Fibroblast of the aortic adventitia (primary cell): ENCODE measurements at places on chromosomes 7 and 10.

DNA sequence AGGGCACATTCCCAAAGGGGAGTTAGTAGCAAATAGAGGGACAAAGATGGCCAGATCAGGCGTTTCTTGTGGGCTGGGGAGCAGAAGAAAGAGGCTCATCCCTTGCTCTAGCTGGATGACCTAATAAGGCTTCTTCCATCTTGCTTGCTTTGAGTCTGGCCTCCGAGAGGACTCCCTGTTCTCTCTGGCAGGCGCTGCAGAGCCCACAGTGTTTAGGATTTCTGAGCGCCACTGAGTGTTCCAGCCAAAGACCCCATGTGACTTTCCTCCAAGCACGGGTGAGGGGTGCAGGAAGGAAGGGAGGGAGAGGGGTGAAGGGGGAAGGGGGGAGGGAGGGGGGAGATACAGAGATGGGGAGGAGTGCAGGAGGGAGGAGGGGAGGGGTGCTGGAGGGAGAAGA is 203.8 kb upstream of the SVIL start:
- no peak for DNase-seq

GRCh38 chr7:102152672-102153598 is 133.7 kb upstream of the SH2B2 start:
- DNase-seq: peak; percentile 41

DNA sequence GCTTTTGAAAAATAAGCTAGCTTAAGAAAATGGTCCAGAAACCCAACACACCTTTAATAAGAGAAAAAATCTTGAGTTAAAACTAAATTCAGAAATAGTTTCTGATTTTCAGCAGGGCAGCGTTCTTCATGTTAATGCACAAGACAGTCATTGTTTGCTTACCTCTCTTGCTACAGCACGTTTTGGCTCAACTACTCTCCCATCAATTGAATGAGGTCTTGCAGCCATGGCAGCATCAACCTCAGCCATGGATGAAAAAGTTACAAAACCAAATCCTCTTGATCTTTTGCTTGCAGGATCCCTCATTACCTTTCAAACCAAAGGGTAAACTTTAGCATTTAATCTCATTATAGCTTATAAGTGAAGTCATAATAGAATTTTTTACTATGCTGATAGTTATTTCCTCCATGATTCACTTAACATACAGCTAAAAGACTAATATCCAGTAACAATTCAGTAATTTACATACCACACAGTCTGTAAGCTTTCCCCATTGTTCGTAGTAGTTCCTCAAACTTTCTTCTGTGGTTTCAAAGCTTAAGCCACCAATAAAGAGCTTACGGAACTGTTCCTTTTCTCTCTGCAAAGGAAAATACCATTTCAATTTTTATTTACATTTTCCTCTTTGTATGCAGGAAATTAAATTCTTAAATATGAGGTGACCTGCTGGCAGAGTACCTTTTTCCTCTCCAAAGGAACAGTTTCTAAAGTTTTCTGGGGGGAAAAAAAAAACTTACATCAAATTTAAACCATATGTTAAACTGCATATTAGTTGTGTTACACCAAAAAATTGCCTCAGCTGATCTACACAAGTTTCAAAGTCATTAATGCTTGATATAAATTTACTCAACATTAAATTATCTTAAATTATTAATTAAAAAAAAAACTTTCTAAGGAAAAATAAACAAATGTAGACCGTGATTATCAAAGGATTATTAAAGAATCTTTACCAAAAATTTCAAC is 3.1 kb downstream of the HNRNPA2B1 start:
- no peak for DNase-seq

GRCh38 chr7:151321341-151321740 is 20.3 kb upstream of the NUB1 start:
- no peak for DNase-seq

GRCh38 chr7:64558323-64558705 is 4.6 kb downstream of the ZNF680 start:
- DNase-seq: no peak

- no peak for DNase-seq
Measured at GRCh38 chr7:29278337-29279069, 83.9 kb downstream of the CHN2 start.

- no peak for DNase-seq
Measured at GRCh38 chr10:69451784-69452251, 553 bp downstream of the TSPAN15 start.

DNA sequence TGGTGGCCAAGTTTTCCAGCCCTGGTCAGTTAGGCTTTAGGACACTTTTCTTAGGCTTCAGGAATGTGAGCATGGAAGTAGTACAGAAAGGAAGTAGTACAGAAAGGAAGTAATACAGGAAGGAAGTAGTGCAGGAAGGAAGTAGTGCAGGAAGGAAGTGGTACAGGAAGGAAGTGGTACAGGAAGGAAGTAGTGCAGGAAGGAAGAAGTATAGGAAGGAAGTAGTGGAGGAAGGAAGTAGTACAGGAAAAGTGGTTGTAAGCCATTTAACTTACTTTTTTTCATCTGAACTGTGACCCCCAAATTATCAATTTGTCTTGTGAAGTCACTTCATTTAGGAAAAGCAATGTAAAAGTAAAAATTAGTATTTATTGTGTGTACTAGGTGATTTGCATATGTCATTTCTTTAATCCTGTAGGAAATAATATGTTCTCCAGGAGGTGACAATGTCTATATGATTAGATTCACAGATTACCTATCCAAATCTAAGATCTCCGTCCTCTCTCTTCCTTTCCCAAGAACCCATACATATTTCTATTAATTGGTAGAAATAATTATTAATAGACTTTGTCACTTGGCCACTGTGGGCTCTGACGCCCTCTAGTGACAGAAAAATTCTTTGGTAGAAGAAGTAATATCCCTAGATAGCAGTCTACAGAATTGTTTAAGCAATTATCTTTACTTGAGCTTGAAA is 3.9 kb upstream of the FAS start:
- DNase-seq: peak; percentile 69

GRCh38 chr7:102279537-102280400 is 6.9 kb upstream of the SH2B2 start:
- DNase-seq: peak; percentile 43

DNA sequence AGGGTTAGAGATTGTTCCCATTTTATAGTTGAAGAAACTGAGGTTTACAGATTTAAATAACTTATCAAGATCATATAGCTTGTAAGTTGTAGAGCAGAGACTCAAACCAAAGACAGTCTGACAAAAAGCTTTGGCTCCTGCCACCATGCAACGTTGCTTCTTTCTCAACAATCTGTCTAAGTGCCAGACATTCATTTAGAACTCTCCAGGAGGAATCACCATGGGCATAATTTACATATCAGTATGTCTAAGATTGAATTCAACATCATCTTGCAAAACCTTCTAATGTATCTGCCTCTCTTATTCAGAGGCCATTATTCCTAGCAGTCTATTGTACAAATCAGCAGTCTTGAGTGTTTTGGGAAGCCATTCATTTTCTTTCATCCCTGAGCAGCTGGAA is 163.5 kb upstream of the PLXDC2 start:
- peak; percentile 18 for DNase-seq

GRCh38 chr7:20542594-20542993 is 72.9 kb upstream of the ABCB5 start:
- peak; percentile 65 for DNase-seq

GRCh38 chr10:85651497-85651882 is 715.1 kb downstream of the GRID1 start:
- no peak for DNase-seq

DNA sequence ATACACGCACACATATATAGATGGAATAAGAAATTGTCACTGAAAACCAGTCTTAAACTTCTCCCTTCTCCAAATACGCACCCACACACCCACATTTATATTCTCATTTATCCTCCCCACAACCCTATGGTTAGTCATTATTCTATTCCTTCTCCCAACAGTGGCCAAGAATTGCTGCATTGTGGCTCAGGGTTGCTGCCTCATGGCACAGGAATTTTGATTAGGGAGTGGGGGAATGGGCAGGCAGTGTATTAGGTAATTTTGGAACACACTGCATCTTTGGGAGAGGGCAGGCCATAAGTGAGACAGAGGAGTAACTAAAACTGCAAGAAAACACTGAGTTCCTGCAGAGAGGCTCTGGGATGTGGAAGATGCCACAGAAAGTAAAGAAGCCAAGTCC is 35.7 kb downstream of the NAPEPLD start:
- DNase-seq: peak; percentile 96

DNA sequence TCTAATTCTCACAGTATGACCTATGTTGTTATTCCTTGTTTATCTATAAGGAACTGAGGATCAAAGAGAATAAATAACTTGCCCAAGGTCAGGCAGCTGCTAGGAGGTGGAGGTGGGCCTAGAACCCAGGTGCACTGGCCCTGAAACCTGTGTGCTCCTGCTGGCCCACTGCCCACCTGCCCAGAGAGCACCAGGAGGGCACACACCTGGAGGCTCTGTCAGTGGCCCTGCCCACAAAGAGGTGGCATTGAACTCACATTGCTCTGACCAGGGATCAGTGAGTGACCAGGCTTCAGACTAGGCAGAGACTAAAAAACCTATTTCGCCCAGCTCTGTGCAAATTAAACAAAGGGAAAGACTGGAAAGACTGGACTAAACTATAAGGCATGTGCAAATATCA is 210.6 kb downstream of the TNS3 start:
- DNase-seq: no peak

DNA sequence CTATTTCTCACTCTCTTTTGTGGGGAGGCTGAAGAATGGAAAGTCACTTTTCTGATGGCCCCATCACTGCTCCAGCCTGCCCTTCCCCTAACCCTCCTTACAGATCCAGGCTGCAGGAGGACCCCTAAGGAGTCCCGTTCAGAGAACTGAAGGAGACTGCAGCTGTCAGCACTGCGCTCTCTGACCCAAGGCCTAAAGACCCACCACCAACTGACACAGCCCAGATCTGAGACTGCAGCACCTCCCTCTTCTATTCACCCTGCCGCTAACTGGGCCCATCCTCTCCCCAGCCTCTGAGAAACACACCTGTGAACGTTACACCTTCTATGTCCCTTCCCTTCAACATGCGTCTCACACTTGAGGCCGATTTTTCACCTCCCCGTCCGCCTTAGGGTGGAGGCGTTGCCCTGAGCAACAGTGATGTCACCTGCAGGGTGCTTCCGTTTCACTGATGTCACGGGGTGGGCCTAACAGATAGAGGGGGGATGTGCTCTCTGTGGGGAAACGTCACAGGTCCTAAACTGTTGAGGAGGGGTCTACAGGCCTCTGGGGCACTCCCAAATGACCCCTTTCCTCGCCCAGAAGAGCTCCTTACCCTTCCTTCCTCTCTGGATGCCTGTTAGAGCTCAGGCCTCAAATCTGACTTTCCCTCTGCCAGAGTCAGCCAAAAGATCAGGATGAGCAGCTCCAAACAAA is 5.1 kb downstream of the ITPRIP start:
- no peak for DNase-seq

GRCh38 chr7:152342796-152343195 is 93.0 kb downstream of the KMT2C start:
- DNase-seq: no peak
